ENCODE measurements at places on chromosomes 11 and 22. TPM values are rescaled to one million over a fixed set of nuclear protein-coding genes. Genes with fewer than 3 reads are reported as not detected.
A peak's percentile ranks its signal among the peaks of the same experiment; 100 is the strongest.

DNA sequence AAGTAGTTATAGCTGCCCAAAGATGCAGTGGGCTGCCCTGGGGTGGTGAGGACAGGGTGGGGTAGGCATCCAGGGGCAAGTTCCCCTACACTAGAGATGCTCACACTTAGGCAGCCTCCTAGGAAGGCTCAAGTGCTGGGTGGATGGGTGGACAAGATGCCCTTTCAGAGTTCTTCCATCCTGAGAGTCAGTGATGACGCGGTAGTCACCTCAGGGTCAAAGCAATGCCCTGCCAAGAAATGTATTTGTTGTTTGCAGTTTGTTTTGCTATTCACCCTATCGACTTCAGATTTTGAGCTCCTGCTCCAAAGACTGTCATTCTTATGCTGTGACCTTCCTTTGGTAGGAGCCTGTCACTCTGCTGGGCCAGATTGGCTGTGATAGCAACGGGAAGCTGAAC lies 18.9 kb downstream of the POLA2 start:
- DNase-seq: no peak

Gene JOSD1
- total RNA-seq: 48.0 TPM

GRCh38 chr11:26805001-26805400 lies 83.1 kb upstream of the SLC5A12 start:
- no peak for DNase-seq

GRCh38 chr22:39469681-39470450 lies 13.1 kb downstream of the MGAT3 start:
- no peak for DNase-seq

DNA sequence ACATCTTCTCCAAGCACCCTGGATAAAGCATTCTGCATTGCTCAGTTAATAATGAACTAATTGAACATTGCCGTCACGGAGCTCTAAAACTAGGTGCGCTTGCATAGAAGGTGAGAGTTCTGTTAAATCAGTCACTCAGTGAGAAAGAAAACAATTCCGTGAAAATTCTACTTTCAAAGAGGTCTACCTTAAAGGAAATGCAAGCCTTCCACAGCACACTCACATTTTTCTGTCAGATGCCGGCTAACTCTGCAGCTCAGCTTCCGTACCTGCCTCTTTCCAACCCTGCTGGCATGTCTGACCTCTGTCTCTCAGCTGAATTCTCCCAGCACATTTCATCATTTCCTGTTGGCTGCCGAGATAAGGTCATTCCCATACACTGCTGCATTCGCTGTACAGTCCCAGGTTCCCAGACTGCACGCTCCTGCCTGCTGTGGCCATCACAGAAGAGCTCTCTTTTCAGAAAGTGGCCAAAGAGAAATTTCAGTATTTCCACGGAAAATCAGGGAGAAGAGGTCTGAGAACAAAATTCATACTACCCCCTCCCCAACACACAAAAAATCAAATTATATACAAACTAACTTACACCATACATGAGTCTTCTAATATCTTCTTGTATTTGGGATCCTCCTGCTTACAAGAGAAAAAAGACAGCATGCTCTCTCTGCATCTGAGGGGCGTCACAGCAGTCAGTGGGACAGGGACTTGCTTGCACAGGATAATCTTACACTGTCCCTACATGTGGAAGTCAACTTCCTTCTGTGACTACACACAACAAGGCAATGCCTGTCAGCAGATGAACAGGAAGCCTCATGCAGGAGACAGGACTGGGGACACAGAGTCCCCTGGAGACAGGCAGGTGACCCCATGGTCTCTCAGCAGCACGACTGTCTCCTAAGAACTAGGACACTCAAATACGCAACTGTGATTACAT lies 55.1 kb downstream of the PACSIN2 start:
- DNase-seq: peak; percentile 89

GRCh38 chr11:134911514-134912180 lies 499.6 kb upstream of the B3GAT1 start:
- DNase-seq: no peak

Gene UBQLNL
- total RNA-seq: 0.27 TPM

Gene CRYBB2
- not detected for total RNA-seq

DNA sequence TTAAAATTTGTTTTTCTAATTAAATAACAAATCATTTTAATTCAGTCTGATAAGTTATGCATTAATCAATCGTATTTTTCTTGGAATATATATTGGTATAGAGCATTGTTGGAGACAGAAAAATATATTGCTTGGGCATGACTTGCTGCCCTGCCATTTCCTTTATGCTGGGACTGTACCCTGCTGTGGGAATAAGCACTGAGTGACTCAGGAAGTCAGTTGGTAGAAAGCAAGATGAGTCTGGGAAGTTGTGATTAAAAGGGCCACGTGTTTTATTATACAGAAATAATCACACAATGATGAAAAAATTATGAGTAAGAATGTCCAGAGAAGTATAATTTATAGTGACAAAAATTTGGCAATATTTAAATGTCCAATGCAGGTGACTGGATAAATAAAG lies 139.5 kb downstream of the KIF18A start:
- DNase-seq: no peak

DNA sequence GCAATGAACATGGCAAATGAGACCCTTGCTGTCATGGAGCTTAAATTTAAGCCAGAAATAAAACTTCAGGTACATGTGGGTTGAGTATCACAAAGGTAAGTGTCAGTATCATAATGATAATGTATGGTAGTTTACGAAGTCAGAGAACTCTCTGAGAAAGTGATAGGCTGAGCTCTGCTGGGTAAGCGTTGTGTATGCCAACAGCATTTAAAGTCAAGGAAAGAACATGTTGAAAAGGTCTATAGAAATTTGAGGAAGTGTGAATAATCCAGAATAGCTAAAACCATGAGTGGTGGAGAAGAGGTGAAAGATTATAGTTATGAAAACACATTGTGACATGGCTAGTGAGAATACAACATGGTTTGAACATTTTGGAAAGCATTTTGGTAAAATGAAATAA lies 17.4 kb upstream of the CTSC start:
- no peak for DNase-seq

DNA sequence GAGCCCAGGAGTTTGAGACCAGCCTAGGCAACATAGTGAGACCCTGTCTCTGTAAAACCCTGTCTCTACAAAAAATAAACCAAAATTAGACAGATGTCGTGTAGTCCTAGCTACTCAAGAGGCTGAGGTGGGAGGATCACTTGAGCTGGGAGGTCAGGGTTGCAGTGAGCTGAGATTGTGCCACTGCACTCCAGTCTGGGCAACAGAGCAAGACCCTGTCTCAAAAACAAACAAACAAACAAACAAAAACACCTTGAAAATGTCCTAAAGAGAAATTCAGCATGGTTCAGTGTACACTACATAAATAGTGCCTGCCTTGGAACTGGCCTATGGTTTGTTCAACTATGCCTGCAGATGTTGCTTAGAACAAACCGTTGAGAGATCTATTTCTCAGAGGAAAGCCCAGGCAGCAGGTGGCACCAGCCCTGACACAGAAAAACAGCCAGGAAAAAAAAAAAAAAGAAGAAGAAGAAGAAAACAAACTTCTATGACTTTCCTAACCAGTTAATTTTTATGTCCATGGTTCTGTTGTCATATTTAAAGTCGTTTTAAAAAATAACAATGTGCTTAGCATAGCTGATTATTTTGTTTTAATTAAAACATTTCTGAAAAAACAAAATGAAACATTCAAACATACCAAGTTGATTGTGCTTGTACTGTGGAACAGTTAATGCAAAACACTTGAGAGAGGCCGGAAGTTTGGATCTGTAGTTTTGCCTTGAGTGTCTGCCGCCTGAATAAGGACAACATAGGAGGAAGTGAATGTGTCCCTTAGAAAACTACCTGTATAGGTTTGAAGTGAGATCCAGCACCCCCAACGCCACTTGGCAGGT lies 5.4 kb downstream of the KREMEN1 start:
- no peak for DNase-seq

Gene FREY1
- 1.5 TPM for total RNA-seq

DNA sequence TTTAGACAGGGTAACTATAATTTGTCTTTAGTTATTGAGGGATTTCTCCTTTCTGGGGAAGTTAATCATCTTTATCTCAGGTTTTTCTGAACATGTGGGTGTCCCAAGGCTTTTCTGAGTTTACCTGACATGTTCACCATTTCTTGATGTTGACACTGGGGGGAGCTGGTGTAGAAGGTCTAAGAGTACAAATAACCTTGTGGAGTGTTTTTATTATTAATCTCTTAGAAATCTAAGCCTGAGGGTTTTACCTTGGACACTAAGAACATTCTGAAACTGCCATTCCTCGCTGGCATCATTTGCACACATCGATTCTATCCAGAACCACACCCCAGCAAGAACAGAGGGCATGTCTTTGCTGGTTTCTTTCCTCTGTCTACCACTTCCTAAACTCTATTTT lies 15.6 kb upstream of the C11orf91 start:
- no peak for DNase-seq

- DNase-seq: no peak
These were observed 3.7 kb downstream of the TBX1 start for GRCh38 chr22:19764299-19764593.

- no peak for DNase-seq
These were observed 110.0 kb downstream of the LDLRAD3 start for GRCh38 chr11:36053862-36054261.

Gene VSIG10L2
- not detected for total RNA-seq

GRCh38 chr11:103631841-103632240 lies 404.6 kb upstream of the DDI1 start:
- DNase-seq: no peak

DNA sequence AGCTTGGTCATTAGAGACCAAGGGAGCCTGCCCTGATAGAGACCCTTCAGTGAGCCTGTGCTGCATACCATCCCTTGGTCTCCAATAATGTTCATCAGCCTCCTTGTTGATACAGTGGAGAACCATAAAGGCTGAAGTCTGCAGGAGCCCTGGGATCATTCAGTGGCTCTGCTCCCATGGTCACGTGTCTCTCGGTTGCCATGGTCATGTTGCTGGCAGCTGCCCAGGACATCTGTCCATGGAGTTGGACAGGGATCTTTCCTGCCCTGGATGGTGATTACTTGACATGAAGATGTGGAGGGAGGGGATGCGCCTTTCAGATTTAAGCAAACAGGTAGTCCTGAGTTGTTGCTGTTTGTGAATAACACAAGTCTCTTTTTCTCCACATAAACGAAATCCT lies 38.2 kb downstream of the CYB5R2 start:
- DNase-seq: no peak

DNA sequence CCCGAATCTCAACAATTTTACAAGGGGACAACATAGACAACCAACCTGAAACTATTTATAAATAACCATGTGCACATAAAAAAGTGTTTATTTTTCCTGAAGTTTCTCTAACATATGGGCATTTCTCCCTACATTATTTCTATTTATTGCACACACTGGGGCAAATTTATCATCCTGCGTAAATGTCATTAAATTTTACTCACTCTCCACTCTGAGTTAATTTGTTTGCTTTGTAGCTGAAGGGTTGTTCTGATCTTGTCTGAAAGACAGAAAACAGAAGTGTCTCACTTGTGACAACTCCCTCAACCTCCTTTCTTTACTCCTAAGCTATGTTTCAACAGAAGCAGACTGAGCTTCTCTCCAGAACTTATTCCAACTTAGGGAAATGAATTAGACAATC lies 194.2 kb downstream of the HIPK3 start:
- DNase-seq: no peak

DNA sequence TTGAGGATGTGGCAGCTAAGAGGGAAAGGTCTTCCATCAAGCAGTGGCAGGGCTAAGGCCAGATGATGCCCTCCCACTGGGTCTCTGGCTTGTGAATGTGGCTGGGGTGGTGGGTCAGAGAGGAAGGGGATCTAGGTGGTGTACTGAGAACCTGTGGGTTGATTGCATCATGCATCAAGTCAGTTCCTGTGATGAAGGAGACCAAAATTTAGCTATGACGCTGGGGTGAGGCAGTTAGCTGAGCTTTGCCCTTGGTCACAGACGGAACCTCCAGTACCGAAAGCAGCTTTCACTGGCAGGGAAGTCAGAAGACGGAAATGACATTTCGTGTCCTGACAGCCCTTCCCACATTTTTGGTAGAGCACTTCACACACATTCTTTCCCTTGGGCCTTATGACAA lies 20.7 kb downstream of the ATG16L2 start:
- no peak for DNase-seq

- peak; percentile 2 for DNase-seq
These were observed 48.4 kb upstream of the MUC15 start for GRCh38 chr11:26620282-26621045.

- DNase-seq: no peak
These were observed 15.9 kb upstream of the MMP7 start for GRCh38 chr11:102546427-102546826.

Gene TEX54
- not detected for total RNA-seq

DNA sequence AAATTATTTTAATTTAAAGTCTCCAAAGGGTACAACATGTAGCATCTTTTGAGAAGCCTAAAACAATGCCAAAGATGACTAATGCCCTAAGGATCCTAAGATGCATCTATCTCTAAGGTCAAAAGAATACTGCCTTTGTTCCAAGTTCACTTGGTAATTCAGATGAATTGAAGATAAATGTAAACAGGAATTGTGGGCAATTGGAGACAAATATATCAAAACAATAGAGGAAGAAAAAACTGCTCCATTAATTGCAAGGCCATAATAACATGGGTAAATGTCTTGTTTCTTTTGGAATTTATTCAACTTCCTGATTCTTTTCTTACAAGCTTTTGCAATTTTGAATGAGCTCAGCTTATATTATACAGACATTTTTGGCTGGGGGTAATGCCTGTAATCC lies 338.6 kb downstream of the TTC28 start:
- peak; percentile 57 for DNase-seq

DNA sequence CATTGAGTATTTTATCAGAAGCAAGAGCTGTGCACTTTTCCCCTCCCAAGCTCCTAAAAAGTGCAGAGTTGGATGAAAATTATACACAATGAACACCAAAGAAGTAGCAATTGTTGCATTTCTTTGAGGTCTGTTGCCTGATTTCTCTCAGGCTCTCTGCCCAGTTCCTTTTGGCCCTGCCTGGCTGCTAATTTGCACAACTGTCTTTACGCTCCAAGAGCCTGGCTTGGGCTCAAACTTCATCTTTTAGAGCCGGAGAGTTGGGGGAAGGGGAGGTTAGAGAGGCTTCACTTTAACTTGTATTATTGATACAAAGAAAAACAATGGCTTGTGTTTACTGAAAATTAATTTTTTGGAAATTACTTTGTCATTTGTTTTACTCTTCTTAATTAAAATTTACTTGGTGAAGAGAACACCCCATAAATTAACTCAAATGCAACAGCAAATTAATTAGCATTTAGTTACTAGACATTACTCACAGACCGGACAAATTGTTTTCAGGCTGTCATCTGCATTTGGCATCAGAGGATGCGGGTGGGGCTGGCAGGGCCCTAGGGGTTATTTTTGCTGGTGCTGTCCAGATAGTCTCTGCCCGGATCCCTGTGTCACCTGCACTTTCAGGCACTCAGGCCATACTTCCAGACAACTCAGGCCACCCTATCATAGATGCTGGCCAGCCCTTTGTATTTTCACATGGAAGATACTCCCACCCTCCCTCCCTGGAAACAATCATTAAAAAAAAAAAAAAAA lies 407.3 kb downstream of the NXPE2 start:
- DNase-seq: peak; percentile 9

- DNase-seq: no peak
These were observed 71.7 kb downstream of the RPS6KA4 start for GRCh38 chr11:64430645-64431044.

All from astrocyte (in vitro differentiated cells and primary cell).